ENCODE measurements at places on chromosomes 6 and 20.
A peak's percentile ranks its signal among the peaks of the same experiment; 100 is the strongest.

GRCh38 chr6:10071631-10072220 lies 343.1 kb downstream of the TFAP2A start:
- DNase-seq, result no peak

DNA sequence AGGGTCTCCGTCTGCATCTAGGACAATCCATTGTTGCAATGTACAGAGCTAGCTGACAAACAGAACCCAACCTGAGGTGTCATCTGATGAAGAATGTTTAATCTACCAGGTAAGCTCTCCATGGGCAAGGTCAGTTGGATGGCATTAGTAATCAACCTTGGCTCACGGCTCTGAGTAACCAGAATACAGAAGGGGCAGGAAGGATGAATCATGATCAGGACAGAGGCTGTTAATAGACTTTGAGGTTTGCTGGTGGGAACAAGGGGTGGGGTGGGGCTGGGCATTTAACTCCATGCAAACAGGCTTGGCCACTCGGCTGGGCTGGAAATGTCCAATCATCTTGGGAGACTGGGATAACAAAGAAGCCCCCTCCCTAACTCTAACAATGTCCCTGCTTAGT lies 77.1 kb upstream of the MRPS10 start:
- no peak for DNase-seq

- peak; percentile 59 for DNase-seq
These were observed 9.2 kb downstream of the ITPA start for GRCh38 chr20:3218307-3218988.

- peak; percentile 73 for DNase-seq
These were observed 161.4 kb downstream of the LY86 start for GRCh38 chr6:6749702-6750491.

- no peak for DNase-seq
These were observed 154.9 kb upstream of the BMP2 start for GRCh38 chr20:6612606-6612923.

DNA sequence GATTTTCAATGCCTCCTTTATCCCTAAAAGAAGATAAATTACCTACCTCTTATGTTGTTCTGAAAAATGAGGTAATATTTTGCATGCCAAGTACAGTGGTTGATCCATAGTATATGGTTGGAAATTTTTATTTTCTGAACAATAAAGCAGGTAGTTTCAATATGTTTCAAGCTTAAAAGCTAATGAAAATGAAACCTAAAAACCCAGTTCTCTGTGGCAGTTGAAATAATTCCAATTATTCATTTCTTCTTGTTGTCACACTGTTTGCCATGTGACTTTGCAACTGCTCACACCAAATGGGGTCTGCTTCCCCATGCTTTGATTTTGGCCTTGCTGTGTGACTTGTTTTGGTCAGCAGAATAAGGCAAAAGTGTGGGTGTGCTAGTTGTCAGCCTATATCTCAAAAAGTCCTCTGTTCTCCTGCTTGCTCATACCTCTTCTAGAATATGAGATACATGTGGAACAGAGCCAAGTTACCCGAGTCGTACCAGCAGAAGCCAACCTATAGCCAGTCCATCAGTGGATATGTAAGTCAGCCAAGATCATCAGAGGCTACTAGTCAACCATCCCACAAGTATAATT lies 197.2 kb upstream of the THEMIS start:
- DNase-seq, result no peak
